ENCODE measurements at places on chromosomes 4 and X.

- no peak for DNase-seq
Measured at GRCh38 chr4:110172972-110173371, 25.4 kb downstream of the ELOVL6 start.

DNA sequence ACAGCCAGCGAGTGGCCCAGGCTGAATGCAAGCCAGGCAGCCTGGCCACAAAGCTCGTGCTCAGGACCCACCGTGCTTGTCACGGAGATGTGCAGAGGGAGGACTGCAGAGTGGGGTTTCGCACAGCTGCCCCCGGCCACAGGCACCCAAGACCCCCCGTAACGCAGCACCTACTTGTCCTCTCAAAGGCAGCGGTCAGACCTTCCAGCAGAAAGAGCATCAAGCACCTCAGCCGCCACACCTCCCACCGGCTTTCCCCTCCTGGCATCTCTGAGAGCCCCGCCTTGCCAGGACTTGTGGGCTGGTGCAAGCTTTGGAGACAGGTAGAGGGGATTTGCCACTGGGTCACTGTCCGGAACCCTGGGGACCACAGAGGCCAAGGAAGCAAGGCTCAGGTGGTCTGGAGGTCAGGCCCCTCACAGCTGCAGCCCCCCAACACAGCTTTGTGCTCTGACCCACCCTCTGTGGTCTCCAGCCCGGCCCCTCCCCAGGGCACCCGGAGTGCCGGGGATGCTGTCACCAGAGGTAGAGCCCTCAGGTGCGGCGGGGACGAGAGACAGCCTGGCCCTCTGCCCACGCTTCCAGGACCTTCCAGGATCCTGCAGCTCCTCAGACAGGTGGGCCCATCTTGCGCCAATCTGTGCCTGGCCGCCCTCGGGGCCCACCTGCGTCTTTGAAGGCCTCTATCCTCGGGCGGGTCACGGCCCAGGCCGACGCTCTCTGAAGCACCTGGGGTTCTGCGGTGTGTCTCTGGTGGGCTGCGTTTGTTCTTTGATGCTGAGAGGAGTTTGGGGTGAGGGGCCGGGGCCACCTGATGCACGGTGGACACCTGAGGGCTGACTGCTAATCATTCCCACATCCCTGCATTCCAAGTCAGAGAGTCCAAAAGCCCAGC lies 34.4 kb upstream of the HMX1 start:
- no peak for DNase-seq

DNA sequence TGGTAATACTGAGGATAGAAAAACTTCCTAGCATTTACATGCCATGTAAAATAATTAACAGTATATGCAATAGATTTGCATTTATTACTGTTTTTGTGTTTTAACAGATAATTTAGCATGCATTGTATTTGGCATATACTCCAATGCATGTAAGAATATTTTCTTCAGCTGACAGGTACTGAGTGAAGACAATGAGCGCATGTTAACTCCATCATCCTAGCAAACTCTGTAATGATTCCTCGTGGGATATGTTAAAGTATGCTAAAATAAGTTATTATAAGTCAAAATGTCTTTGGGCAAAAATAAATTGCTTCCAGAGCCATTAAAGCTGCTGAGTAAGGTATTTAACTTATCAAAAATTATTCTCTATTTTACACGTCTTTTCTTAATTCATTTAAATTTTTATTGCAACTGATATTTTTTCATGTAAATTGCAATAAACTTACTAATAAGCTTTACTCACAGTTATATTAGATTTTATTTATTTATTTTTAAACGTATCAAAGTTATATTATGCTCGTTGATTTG lies 616.4 kb upstream of the NDST4 start:
- DNase-seq = no peak

GRCh38 chr4:101037249-101037648 lies 310.1 kb downstream of the PPP3CA start:
- no peak for DNase-seq

GRCh38 chrX:98071331-98071730 lies 1187.6 kb downstream of the RPA4 start:
- no peak for DNase-seq

DNA sequence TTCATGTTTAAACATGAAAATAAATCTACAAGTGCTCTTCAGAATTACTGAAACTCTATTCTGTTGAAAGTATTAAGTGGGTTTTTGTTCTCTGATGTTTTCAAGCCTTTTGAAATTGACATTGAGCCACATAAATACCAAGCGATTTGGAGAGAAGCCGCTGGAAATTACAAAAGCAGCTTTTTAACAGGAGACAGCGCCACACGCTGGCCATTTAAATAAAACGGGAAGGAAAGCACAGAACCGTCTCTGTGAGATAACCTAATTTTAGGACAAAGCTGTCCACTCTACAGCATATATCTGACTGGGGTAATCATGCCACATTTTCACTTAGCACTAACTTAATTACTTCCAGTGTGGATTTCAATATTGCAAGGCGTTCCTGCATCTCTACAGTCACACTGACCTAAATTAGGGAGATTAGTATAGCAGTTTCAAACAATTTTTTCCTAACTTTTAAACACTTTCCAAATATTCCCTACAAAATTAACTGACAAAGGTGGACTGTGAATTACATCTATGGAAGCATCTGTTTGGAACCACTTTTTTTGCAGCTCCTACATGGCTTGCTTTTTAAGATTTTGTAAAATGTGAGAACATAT lies 6.8 kb upstream of the ANOS1 start:
- peak; percentile 70 for DNase-seq

- DNase-seq = no peak
Measured at GRCh38 chrX:110218591-110218990, 99.3 kb downstream of the AMMECR1 start.

DNA sequence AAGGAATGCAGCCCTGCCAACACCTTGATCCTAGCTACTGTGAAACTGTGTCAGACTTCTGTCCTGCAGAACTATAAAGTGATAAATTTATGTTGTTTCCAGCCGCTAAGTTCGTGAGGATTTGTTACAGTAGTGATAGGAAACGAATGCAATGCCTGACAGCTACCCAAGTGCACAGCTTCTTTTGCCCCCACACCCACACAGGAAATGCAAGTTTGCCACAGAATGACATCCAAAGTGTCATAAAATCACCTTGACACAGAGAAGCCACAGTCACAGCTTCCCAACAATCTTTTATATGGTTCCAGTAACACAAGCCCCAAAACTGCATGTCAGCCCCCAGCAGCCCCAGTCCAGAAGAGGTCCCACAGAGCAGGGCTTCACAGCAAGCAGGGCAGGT lies 216.9 kb upstream of the S100G start:
- DNase-seq = no peak

DNA sequence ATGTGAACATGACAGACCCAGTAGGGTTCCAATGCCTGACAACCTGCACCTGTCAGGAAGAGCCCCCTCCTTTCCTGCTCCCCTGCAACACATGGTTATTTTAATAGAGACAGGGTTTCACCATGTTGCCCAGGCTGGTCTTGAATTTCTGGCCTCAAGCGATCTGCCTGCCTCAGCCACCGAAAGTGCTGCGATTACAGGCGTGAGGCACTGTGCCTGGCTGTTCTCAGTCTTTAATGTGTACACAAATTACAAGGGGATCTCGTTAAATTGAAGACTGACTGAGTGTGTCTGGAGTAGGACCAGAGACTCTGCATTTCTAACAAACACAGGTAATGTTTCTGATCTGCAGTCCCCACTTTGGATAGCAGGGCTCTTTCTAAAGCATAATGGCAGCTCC lies 55.4 kb downstream of the NPNT start:
- no peak for DNase-seq

DNA sequence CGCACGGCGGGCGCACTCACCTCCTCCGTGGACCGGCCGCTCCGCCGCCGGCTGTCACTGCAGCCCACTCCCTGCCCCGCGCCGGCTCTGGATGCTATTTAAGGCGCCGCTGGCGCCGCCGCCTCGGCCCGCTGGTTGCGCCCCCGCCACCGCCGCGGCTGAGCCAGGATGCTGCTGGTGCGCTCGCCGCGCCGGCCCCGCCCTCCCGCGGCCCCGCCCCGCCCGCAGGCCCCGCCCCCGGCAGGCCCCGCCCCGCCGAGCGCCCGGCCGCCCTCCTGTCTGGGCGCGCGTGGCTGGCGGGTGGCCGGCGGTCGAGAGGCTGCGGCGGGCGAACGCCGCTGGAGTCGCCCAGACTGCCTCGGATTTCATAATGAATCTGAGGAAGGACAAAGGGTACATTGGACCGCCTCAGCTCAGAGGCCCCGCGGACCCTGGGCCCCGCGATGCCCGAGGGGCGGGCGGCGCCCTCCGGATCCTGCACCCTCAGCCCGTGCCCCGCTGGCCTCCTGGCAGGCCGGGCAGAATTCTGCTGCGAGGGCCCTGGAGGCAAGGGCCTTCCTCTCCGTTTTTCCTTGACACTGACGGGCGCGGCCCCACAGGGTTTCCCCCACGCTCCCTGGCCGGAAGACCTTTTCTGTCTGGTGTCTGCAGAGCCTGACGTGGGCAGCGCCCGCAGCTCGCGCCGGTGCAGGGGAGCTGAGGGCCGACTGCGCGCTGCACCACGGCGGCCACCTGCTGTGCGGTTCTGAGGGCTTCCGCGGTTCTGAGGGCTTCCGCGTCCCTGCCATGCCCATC lies at the start of gene ACSL1:
TSS of gene ACSL1 (minus strand) at position 73 of the 795 bp plus-strand sequence. CDS start 22,454 bp downstream, outside the sequence.
- peak; percentile 80 for DNase-seq

DNA sequence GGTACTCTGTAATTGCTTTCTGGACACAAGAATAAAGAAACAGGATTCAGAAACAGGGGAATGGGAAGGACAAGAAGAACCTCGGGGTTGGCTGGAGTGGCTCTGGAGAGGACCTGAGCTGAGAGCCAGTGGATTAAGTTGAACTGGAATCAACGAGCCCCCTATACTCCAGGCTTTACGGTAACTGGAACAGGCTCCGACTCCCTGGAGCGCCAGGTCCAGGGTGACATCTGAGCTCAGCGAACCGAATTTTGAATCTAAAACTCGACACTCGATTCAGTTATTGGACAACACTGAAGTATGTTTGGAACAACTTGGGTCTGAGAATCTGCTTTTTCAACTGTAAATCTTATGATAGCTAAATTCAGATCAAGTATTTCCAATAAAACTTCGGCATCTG lies 23.9 kb downstream of the HMX1 start:
- no peak for DNase-seq

DNA sequence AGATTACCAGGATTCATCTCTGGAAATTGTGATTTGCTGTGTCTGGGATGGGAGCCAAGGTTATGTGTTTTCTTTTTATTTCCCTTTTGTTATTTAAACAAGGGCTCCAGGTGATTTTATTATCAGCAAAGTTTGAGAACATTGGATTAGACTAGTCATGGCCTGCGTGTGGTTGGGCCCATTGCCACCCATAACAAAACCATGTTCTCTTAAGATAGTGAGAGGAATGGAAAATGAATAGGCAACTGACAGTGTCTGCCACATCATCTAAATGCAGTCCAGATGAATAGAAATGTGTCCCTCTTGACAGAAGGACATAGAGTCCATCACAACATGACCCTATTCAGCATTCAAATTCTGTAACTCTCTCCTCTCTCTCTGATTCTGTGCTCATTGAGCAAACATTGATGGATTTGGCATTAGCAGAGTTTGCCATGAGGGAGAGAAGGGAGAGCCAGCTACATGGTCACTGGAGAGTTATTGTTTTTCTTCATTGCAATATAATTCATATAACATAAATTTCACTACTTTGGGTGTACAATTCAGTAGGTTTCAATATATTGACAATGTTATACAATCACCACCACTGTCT lies 11.7 kb downstream of the XK start:
- no peak for DNase-seq

DNA sequence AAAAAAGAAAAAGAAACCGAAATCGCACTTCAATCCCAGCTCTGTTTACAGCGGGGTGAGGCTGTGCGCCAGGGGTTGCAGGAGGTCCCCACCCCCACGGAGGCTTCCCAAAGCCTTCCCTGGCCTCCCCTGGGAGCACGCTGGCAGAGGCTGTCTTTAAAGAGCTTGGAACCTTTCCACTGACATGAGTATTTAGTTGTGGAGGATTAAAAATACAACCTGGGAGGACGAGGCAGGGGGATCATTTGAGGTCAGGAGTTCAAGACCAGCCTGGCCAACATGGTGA lies 69.1 kb downstream of the PPP2R2C start:
- no peak for DNase-seq

DNA sequence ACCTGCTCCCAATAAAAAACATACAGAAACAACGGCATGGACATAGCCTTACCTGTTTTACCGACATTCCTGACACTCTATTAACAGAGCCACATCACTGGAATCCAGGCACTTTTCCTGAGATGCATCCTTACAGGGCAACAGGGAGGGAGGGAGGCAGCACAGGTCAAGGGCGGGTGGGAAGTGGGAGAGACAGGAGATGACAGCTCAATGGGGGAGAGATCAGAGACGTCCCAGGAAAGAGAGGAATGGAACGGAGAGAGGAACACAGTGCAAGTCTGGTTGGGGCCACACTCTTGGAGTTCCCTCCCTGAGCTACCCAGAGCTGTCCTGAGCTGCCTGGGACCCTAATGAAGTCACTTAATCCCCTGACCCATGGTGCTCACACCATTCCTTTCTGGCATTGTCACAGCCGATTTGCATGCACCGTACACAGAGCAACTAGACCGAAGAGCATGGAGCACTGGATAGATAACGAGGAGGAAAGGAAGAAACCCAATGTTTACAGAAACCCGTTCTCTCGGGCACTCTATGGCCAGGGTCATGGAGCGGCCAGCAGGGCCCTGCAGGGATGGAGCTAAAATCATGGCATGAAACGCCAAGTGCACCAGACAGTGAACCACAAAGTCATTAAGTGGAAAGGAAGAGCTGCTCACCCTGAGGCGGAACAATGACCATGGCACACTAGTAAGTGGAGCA lies 93.1 kb downstream of the NSUN7 start:
- DNase-seq = no peak

GRCh38 chr4:169342906-169343564 lies 72.3 kb upstream of the SH3RF1 start:
- DNase-seq = no peak

DNA sequence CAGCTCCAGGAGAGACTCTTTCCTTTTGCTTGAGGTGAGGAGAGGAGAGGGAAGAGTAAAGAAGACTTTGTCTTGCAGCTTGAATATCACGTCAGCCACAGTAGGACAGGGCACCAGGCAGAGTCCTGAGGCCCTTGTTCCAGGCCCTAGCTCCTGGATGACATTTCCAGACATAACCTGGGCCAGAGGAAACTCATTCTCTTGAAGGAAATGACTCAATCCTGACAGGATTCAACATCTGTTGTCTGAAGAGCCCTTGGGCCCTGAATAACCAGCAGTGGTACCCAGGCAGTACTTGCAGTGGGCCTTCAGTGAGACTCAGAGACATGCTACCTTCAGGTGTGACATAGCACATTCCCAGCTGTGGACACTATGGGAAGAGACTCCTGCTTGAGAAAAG lies 62.8 kb downstream of the FGF16 start:
- no peak for DNase-seq

GRCh38 chr4:26475716-26476115 lies 14.6 kb downstream of the CCKAR start:
- no peak for DNase-seq

DNA sequence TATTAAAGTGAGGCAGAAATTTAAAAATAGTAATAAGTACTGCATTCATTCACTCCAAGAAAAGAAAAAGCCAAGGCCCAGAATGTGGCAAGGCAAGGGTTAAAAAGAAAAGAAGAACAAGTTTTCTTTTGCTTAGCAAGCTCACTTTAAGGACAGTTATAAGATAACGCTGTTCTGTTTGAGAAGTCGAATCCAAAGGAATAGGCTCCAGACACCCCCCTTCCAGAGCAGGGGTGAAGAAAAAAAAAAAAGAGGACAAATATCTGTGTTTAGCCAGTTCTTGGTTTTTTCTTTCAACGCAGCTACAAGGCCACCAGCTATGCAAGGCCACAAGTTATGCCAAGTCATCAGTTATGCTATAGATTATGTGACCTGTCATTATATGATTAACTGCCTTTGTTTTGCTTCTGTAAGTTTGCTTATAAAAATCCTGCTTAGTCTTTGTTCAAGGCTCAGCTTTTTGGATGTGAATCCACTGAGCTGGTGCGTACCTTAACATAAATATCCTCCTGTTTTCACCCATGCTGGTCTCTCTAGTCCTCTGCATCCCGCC lies 1.4 kb downstream of the GRK4 start:
- no peak for DNase-seq
